Hematopoietic multipotent progenitor cell (in vitro differentiated cells): ENCODE measurements at places on chromosomes 4 and X.

- DNase-seq, result no peak
Measured at GRCh38 chr4:184616633-184617551, 32.4 kb downstream of the CASP3 start.

DNA sequence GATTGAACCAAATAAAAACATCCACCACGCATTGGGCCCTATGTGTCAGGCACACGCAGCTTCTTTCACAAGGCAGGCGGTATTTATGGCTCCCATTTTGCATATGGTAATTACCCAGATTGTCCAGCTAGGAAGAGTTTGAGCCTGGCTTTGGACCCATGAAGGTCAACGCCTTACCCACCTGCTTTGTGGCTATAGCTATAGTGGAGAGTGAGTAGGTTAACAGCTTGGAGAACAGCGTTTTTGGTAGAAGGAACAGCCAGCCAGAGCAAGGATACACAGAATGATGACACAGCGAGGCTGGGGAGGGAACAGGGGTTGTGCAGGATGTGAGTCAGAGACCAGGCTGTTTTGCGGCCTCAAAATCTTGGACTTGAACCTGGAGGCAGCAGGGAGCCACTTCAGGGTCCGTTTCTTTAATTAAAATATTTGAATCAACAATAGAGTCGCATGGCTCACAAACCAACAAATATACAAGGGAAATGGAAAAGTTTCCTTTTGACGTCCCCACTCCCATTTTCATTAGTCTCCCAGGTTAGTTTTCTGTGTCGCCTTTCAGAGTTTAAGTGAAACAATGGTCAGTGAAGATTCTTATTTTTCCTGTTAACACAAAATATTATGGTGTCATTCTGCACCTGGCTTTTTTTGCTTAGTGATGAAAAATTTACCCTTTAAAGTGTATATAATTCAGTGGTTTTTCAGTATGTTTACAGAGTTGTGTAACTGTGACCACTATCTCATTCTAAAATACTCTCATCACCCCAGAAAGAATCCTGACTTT, 118.2 kb upstream of the STX18 start:
- DNase-seq, result no peak

GRCh38 chr4:113563691-113564378, 197.7 kb downstream of the CAMK2D start:
- peak; percentile 8 for DNase-seq

GRCh38 chrX:102113367-102113766, 12.1 kb upstream of the TCEAL2 start:
- DNase-seq, result no peak
